ENCODE measurements at places on chromosomes 6 and 20.

DNA sequence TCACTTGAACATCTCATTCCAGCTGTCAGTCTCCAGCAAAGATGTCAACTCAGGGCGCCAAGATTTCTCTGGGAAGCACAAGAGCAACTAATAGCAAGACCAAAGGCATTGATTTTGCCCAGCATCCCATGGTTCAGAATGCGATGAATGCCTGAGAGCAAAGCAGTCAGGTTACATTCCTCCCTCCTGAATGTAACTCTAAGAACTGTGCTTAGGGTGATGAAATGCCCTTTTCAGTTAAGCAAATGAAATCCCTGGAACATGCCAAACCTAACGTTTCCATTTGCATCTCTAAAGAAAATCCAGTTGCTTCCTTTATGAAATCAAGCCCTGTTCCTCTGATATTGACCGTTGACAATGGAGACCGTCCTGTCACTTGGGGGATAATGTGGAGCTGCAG lies 224.0 kb upstream of the PLN start:
- no peak for DNase-seq

- DNase-seq: no peak
Measured at GRCh38 chr6:136598048-136598447, 47.8 kb upstream of the MAP7 start.

DNA sequence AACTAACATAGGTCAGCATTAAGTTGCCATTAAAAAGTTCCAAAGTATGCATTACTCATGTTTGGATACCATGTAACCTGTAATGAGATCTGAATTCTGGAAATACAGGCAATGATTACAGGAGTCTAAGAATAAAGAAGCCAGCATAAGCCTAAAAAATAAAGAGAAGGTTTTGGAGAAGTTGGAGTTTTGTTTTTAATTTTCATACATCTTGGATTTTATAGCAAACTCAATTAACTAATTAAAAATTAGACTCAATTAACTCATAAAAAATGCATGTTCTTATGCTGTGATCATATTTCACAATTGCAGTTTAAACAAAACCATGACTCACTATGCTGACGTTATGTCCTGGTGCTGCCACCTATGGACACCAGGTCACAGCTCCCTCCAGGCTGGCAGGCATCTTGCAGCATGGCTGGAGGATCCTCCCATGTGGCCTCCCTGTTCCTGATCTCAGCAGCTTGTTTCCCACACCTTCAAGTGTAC lies 648.8 kb upstream of the AGPAT4 start:
- no peak for DNase-seq

DNA sequence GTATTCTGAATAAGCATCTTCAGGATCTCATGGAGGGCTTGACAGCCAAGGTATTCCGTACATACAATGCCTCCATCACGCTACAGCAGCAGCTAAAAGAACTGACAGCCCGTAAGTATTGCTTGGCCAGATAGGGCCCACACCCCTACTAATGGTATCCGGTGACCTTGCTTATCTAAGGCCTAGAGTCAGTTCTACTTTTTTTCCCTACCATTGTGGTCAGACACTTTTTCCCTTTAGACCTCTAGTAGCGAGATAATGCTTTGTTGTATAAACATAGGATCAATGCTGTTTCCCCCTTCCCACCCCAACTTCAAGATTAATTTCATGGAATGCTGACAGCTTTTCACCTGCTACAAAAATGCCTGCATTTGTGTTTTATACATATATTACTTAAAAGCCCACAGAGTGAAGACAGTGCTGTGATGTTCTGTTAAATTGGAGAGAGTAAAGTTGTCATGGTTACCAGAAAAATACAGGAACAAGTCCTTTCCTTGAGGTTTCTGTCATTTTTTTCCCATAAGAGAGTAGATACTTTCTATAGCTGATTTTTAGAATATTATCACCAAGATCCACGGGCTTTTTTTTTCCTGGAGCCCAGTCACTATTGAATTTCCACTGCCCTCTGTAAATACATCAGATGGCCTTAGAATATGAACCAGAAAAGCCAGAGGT lies 20.9 kb upstream of the PLCG1 start:
- DNase-seq: no peak

- no peak for DNase-seq
Measured at GRCh38 chr6:4017834-4018170, 61.1 kb downstream of the FAM217A start.

- DNase-seq: no peak
Measured at GRCh38 chr6:90533615-90534336, 53.1 kb downstream of the MAP3K7 start.

DNA sequence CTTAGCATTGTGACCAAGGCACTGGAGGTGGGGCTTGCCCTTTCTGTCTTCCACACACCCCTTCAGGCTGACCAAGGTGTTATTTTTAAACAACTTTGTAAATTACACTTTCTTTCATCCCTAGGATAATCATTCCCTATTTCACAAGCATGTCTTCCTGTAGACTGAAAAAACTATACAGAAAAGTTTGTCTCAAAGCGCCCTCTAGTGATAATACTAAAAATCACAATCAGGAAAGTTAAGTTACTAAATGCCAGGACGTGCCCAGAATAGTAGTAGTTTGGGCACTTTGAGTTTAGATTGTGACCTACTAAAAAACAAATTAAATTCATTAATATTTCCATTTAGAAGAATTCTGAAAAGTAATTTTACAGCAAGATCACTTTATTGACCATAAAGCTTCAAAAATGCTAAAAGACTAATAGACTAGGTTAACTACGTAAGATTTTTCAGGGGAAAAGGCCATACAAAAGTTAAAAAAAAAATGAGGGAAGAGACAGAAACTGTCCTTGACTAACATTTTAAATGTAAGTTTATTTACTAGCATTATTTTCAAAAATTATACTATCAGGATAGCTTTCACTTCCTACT lies 123.3 kb upstream of the DUSP22 start:
- no peak for DNase-seq

GRCh38 chr6:1406306-1407072 lies 17.1 kb downstream of the FOXF2 start:
- no peak for DNase-seq

DNA sequence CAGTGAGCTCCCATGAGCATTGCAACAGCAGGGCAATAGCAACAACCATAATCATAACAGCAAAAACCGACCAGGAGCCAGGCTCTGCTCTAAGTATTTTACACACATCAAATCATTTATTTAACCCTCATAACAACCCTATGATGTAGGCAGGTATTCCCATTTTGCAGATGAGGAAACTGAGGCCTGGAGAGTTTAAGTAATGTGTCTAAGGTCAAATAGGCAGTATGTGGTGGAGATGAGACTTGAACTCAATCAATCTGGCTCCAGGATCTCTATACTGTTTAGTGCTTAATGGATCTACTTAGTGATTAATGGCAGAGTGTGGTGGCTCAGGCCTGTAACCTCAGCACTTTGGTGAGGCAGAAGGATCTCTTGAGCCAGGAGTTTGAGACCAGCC lies 3.4 kb downstream of the TMEM151B start:
- DNase-seq: no peak

DNA sequence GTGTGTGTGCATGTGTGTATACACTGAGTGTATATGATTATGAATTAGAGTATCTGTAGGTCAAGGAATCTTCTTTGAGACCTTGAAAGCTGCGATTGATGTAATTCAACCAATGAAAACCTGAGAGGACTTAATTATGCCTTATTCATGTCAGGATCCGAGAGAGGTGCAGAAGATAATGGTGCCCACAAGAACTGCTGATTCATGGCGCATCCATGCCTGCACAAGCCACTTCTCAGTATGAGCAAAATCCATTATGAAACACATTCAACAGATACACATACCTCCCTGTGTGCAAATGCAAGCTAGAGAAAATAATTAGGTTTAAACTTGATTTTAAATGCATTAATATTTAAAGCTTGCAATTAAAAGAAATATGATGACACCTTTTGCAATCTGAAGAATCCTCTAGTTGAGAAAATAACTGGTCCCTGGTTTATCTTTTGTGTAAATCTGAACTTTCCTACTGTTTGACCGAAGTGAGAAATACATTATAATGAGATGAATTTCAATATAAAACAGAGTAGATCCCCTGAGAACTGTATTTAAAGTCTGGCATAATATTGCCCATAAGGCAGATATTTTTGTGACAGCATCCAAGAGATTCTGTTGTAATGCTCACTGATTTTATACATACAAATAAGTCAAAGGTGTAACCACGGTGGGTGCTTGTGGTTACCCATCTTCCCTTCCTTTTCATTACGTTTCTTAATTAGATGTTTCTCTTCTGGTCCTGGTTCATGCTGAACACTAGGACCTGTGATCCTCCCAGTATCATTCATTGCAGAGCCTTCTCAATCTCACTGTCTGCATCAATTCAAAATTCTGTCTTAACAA lies 45.6 kb downstream of the LY86 start:
- no peak for DNase-seq

- no peak for DNase-seq
Measured at GRCh38 chr20:57027777-57028176, 238.7 kb downstream of the BMP7 start.

GRCh38 chr20:22511943-22512910 lies 72.1 kb downstream of the FOXA2 start:
- no peak for DNase-seq

DNA sequence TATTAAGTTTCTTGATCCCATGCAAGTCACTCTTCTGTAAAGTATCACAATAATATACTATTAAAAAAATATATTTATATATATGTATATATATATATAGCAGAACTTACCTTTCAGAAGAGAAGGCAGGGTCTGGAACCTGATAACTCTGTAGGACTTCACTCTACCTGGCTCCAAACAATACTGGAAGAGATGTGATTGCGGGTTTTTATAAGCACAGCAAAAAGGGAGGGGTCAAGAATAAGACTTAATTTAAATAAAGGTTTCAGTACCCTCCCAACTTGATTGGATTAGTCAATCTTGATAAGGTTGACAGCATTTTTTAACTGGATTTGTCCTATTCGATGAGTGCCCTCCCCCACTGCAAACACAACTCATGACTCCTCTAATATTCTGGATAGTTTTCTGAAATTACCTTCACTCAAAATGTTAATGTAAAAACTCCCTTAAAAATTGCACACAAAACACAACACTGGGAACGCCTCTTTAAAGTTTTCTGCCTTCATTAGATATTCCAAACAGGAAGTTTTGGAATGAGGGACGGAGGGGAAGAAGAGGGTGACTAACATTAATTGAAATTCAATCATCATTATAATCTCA lies 4.0 kb upstream of the ZNF217 start:
- no peak for DNase-seq

GRCh38 chr20:44461142-44461802 lies 14.4 kb upstream of the TTPAL start:
- DNase-seq: no peak

- DNase-seq: no peak
Measured at GRCh38 chr20:1320902-1321653, 7.9 kb downstream of the SDCBP2 start.

DNA sequence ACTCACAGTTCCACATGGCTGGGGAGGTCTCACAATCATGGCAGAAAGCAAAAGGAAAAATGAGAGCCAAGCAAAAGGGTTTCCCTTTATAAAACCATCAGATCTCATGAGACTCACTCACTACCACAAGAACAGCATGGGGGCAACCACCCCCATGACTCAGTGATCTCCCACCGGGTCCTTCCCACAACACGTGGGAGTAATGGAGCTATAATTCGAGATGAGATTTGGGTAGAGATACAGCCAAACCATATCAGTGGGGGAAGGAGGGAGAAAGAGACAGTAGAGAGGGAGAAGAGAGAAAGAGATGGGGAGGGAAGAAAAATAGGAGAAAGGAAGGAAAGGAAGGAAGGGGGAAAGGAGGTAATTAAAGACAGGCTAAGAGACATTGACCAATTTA lies 30.1 kb downstream of the GMDS start:
- DNase-seq: no peak

DNA sequence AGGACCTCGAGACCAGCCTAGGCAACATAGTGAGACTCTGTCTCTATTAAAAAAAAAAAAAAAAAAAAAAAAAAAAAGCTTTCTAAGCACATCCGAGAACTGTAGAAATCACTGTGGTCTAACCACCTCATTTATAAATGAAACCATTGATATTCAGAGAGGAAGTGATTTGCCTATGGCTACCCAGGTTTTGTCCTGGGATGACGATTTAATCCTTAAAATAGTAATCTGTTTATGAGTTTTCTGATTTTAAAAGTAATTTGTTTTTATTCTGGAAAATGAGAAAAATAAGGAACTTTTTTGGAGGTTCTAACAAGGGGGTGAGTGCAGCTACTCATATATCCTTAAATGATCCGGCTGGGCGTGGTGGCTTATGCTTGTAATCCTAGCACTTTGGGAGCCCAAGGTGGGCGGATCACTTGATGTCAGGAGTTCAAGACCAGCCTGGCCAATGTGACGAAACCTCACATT lies 6.5 kb upstream of the BTN3A2 start:
- DNase-seq: no peak

DNA sequence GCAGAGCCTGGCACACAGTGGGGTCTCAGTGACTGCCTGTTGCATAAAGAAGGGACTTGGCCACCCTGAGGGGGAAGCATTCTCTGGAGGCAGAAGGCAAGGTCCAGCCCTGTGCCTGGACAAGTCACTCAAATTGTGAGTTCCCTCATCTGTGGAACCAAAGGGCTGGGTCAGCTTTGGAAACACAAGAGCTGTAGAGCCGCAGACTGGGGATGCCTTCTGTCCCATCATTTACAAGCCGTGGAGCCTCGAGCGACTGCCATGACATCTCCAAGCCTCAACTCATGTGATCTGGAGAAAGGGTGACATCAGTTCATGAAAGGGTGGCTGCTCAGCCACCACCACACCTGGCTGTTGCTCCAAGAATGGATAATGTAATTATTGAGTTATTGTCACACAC lies 20.4 kb upstream of the SIRPD start:
- no peak for DNase-seq

- no peak for DNase-seq
Measured at GRCh38 chr6:169626649-169627048, 75.2 kb downstream of the WDR27 start.
